SK-MEL-5 (cell line): ENCODE measurements at places on chromosomes 3 and 15. TPM values are rescaled to one million over a fixed set of nuclear protein-coding genes. Genes with fewer than 3 reads are reported as not detected.

DNA sequence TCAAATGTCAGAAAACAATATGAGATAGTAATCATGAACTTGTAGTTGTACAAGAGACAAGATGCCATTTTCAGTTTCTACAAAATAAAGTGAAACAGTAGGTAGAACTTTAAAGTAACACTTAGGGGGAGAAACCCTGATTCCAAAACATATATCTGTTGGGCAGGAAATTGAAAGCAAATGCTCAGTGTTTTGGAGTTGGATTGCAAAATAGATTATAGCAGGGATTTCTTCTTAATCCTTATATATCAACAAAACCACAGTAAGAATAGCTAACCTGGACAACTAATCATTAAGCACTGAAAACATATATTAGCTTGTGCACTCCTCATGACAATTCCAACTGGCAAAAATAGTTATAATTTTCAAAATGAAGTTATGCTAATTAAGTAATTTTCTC is 46.9 kb downstream of the COMMD2 start:
- no peak for DNase-seq

DNA sequence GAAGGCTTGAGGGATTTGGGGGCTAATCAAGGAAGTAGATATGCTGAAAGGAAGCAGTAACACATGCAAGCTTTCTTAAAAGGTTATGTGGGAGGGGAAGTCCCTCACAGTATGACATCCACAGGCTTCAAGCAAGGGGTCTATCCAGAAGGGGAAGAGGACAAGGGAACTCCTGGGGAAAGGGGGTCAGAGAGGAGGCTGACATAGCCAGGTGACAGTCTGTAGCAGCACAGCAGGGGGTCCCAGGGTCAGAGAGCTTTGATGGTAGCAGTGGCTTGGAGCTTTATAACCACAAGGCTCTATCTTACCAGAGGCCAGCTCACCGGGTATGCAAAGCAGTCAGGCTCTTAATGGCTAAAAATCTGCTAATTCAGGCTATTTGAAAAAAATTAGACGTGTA is 150.6 kb upstream of the NSMCE3 start:
- DNase-seq, result no peak

- no peak for DNase-seq
Observed at GRCh38 chr3:171054921-171055320, 28.4 kb upstream of the SLC2A2 start.

- DNase-seq, result peak; percentile 37
Observed at GRCh38 chr3:151166161-151166560, 36.9 kb downstream of the GPR171 start.

DNA sequence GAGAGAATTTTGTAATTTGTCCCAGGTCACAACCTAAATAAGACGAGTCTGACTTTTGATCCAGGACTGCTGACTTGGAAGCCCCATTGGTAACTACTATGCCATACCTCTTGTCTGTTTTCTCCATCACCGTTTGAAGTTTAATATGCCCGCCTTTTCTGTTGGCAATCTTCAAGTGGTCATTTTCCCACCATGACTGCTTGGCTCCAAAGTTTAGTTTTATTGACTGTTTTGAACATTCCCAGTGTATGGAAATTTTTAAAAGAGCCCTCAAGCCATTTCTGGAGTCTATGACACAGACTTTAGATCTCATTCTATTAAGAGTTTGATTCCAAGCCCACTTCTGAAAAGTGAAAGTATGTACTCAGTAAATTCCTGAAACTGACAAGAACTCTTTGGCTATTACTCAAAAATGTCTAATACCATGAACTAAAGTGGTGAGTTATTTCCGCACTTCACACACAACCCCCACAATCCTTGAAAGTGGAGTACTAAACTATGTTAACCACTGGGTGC is 136.7 kb upstream of the ADAMTS9 start:
- DNase-seq, result no peak

DNA sequence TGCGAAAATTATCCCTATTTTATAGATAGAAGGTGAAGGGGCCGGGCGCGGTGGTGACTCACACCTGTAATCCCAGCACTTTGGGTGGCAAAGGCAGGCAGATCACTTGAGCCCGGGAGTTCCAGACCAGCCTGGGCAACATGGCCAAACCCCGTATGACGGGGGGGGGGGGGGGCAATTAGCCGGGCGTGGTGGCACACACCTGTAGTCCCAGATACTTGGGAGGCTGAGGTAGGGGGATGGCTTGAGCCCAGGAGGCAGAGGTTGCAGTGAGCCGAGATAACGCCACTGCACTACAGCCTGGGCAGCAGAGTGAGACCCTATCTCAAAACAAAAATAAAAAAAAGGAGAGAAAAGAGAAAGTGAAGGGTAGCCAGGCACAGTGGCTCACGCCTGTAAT is 1.4 kb downstream of the AAGAB start:
- DNase-seq, result no peak

DNA sequence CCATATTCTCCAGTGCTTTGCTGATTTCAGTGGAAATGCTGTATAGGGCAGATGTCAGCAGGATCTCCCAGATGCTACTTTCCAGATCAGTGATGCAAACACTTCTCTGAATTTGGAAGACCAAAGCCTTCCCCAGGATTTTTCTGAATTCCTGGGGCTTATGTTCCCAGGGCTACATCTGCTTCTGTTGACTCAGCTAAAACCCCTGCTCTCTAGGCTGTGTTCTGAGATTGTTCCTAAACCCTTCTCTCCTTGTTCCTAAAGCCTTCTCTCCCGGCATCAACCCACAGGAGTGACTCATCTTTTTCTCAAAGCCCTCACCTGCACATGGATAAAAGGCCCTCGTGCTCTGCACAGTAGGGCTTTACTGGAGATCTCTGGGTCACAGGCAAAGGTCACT is 35.5 kb downstream of the FAH start:
- DNase-seq, result peak; percentile 4

GRCh38 chr3:138461246-138461645 is 26.8 kb downstream of the ESYT3 start:
- no peak for DNase-seq

- DNase-seq, result peak; percentile 32
Observed at GRCh38 chr3:146594843-146595482, 10.2 kb downstream of the PLSCR5 start.

STAB1 gene
- not detected in 2 replicates for total RNA-seq

TTC23 gene
- total RNA-seq, result 14.1 and 16.0 TPM in 2 replicates

CCDC9B gene
- 5.0 and 5.5 TPM in 2 replicates for total RNA-seq

GPR27 gene
- 0.66 and 0.93 TPM in 2 replicates for total RNA-seq

PRSS50 gene
- total RNA-seq, result not detected in 2 replicates

CNTN3 gene
- total RNA-seq, result 0.16 and 0.37 TPM in 2 replicates

ARNT2 gene
- 33.6 and 39.4 TPM in 2 replicates for total RNA-seq

CACNA1D gene
- 3.2 and 5.3 TPM in 2 replicates for total RNA-seq

ACP3 gene
- total RNA-seq, result 0.26 TPM in 1 of 2 replicates, not detected in the other
